ENCODE measurements at places on chromosomes 4 and X.

DNA sequence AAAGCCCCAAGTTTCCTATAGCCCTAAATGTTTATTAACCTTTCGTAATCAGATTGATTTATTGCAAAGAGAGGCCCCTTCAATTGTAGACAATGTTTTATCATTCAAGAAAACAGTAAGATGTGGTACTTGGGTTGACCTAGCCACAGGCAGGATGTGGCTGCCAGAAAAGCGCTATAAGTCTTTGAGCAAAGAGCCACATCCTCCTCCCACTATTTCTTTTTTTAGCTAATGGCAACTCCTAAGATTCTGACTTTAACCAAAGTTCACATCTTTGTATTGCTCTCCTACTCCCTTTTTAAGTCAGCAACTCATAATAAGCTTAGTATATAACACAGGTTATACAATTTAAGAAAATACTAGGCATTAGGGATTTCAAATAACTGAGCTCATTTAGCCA lies 70.7 kb upstream of the PPP3CA start:
- DNase-seq = no peak

DNA sequence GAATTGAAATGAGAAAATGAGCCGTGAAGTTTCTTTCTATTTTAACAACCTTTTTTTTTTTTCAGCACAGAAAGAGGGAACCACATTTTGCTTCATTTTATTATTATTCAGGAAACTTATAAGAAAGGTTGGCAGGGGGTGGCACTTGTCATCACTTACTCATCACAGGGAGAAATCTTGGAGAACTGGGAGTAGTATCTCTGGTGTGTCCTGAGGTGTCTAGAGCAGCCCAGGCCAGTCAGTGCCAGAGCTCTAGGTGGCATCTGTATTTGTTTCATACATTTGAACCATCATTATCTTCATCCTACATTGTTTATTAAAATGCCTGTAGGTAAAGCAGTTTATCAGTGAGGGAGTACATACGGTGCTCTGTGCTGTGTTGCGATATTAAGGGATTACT lies 43.8 kb upstream of the ARHGAP24 start:
- DNase-seq = no peak

- DNase-seq = no peak
These were observed 129.3 kb downstream of the RBMX2 start for GRCh38 chrX:130531066-130531465.

DNA sequence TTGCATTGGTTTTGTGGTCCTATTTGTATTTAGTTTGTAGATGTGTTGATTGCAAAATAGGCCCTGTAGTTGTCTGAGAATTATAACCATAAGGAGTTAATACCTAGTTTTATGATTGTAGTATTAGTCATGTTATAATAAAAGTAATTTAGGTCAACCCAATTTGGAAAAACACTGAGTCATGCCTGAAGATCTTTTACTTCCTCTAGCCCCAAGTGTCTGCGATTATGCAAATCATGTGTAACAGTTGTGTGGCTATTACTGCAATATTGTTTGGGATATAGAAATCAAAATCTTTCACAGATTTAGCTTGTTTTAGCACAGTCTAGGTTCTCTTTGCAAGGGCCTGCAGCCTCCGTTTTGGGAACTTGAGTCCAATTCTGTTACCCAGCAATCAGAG lies 12.6 kb downstream of the SRD5A3 start:
- DNase-seq = peak; percentile 49

DNA sequence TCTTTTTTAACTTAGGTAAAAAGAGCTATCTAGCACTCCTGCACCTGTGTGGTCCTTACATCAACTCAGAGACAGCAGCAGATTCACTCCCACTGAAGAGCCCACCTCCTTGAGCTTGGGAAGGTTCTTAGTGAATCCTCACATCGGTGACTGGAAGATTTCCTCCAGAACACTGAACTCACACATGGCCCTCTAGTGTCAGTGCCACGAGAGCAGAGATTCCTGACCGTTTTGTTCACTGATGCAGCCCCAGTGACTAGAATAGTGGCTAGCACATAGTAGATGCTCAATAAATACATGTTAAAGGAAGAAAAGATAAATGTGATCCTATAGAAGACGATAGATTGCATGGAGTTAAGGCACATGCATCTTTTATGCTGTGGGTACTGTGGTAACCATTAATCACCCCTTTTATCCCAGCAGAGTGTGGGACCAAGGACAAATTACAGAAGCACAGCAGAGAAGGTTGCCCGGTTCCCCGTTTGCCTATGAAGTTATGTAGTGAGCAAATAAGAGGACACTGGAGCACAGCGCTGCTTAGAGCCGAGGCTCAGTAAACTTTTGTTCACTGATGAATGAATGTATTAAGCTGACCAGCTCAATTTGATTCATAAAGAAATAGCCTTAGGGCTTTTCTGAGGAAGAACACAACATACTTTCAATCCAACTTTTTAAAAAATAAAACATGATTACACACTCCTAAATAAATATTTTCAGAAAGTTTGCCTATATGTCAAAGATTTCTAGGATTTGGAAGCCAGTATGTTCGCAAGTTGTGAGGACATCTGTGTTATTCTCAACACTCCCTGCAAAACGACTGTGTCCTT lies 8.7 kb downstream of the GASK1B start:
- no peak for DNase-seq

GRCh38 chr4:48343551-48343950 lies 2.2 kb downstream of the SLAIN2 start:
- no peak for DNase-seq

GRCh38 chr4:8391071-8391470 lies 49.5 kb downstream of the ACOX3 start:
- DNase-seq = no peak

DNA sequence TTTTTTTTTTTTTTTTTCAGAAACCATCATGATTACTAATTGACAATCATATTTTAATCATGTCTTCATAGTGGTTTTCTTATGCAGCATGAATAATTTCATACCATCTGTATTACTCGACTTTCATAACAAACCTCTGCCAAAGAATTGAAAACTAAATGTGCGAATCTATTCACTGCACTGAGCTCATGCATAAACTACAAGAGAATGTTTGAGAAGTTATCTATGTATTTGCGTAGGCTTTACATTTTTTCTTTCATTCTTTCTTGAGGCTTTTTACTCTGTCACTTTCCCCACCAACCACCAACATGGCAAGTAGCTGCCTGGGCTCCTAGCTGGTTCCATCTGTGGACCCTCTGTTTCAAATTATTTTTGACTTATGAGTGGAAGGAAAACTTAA lies 1761.0 kb downstream of the STIM2 start:
- DNase-seq = no peak

GRCh38 chrX:9394212-9394611 lies 70.6 kb upstream of the TBL1X start:
- DNase-seq = no peak

- no peak for DNase-seq
These were observed 33.5 kb downstream of the PCDH19 start for GRCh38 chrX:100376576-100376975.

GRCh38 chr4:23779839-23780238 lies 110.0 kb downstream of the PPARGC1A start:
- no peak for DNase-seq

DNA sequence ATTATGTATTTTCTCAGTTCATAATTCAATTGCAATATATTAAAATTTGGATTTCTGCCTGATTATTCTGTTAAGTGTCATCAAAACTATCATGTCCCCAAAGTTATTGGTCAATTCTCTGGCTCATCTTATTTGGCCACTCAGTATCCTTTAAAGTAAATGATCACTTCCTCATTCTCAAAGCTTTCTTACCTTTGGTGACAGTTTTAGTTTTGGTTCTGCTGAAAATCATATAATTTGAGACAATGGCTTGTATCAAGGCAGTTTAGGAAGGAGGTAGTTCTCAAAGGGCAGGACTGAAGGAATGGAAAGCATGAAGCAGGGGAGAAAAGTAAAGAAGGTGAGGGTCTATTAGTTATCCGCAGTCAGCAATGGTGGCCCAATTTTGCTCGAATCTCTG lies 1832.1 kb downstream of the ARAP2 start:
- DNase-seq = no peak

GRCh38 chr4:92090887-92091286 lies 212.9 kb upstream of the GRID2 start:
- no peak for DNase-seq

- no peak for DNase-seq
These were observed 4.0 kb downstream of the WFS1 start for GRCh38 chr4:6273661-6273990.

- no peak for DNase-seq
These were observed 61.2 kb upstream of the TSPAN7 start for GRCh38 chrX:38500141-38500540.

DNA sequence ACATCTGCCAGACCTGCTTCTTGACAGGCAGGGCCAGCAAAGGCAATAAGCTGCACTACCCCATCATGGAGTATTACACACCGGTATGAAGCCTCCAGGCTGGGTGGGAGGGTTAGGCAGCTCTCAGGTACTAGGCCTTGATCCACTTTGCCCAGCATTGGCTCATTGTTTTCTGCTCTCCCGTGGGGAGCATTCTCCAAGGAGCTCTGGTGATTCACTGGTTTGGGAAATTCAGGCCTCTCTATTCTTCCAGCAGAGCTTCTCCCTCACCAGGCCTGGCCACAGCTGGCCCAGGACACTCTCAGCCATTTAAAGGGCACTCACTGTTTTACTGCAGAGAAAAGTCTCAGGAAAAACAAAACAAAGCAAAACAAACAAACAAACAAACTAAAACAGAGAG lies 33.0 kb downstream of the DRP2 start:
- no peak for DNase-seq

DNA sequence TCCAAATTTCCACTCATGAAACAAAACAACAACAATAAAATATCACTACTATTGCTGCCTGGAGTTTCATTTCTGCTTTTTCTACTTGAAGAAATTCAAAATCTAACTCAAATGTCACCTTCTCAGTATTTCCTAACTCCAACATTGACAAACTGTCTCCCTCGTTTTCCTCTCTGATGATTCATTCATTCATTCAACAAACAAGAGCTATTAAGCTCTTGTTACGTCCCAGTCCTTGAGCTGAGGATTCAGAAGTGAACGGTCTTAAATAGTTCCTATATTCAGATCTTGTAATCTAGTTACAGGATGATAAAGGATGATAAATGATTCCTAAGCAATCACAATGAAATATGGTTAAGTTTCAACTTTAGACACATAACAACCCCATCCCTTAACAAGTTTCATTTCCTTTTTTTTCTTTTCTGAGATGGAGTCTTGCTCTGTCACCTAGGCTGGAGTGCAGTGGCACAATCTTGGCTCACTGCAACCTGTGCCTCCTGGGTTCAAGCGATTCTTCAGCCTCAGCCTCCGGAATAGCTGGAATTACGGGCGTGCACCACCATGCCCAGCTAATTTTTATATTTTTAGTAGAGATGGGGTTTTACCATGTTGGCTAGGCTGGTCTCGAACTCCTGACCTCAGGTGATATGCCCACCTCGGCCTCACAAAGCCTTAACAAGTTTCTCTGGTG lies 1.7 kb downstream of the SLC9B2 start:
- DNase-seq = peak; percentile 38

- DNase-seq = no peak
These were observed 56.0 kb upstream of the TECRL start for GRCh38 chr4:64465263-64465662.

Measured in germinal center (tissue), 1 donor.